CD4-positive, CD25-positive, alpha-beta regulatory T cell (primary cell): ENCODE measurements at places on chromosomes 2 and 18. TPM values are rescaled to one million over a fixed set of nuclear protein-coding genes. Genes with fewer than 3 reads are reported as not detected.

GRCh38 chr2:230942920-230943896 is 18.2 kb upstream of the GPR55 start:
- no peak for DNase-seq

DNA sequence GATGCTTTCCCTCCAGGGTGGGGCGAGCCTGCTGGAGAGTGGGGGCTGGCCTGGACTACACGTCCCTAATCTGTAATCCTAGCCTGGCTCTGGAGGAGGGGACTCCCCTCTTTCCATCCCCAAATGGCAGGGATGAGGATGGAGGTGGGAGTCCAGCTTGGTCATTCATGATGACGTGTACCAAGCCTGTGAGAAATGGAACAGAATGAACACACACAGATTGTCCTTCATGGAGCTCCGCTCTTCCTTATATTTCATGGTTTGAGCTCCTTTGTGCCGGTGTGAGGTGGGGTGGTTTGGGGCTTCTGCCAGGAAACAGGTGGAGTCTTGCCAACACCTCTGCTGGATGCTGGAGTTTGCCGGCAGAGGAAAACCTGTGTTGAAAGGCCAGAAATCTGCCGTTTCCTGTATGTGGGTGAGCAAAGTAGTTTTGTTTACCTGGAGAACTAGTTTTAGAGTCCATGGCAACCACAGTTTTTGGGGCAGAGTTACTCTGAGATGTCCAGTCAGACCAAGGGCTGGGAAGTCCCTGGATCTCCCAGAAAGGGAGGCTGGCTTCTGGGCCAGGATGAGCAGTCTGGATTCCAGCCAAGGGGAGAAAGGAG is 417.6 kb upstream of the MEX3C start:
- no peak for DNase-seq

GRCh38 chr2:112272669-112273068 is 2.7 kb upstream of the ZC3H6 start:
- no peak for DNase-seq

DNA sequence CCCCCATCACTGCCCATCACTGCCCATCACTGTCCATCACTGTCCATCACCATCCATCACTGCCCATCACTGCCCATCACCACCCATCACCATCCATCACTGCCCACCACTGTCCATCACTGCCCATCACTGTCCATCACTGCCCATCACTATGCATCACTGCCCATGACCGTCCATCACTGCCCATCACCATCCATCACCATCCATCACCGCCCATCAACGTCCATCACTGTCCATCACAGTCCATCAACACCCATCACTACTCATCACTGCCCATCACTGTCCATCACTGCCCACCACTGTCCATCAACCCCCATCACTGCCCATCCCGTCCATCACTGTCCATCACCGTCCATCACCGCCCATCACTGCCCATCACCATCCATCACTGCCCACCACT is 57.8 kb upstream of the OTOS start:
- DNase-seq: no peak

GRCh38 chr2:65214361-65214760 is 13.3 kb upstream of the ACTR2 start:
- no peak for DNase-seq

- no peak for DNase-seq
Observed at GRCh38 chr2:1692342-1692741, 52.0 kb downstream of the PXDN start.

DNA sequence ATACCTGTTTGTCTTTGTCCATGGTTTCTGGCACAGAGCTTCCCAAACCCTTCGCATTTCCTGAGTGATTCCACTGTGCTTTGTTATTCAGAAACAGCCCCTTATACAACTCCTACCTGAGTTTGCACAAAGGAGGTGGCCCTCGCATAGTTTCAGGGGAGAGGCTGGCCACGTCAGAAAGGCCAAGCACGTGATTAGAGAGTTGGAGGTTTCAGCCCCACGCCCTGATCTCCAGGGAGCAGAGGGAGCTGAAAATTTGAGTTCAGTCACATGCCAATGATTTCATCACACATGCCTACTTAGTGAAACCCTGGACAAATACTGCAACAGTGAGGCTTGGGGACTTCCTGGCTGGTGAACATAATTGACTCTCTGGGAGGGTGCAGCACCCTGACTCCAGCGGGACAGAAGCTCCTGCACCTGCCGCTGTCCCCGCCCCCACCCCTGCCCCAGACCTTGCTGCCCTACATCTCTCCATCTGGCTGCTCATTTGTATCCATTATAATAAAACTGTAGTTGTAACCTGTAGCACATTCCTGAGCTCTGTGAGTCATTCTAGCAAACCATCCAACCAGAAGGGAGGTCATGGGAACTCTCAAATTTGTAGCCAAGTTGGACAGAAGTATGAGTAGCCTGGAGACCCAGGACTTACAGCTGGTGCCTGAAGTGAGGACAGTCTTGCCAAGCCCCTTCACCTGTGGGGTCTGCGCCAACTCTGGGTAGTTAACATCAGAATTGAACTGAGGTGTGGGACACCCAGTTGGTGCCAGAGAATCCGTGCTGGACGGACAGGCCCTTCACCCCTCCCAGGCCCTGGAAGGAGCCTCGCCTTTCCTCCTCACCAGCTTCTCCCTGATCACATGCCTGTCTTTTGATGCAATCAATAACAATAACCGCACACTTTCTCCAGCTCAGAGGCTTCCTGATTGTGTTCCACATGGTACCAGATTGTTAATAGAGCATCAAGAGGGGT is 224.3 kb downstream of the ANAPC1 start:
- DNase-seq: no peak

The B3GNT7 gene
- not detected for total RNA-seq

The CNTNAP5 gene
- total RNA-seq: not detected
